ENCODE measurements at places on chromosomes 2 and 18.
A peak's percentile ranks its signal among the peaks of the same experiment; 100 is the strongest.

- DNase-seq: no peak
Measured at GRCh38 chr2:88667219-88667618, 24.3 kb upstream of the RPIA start.

DNA sequence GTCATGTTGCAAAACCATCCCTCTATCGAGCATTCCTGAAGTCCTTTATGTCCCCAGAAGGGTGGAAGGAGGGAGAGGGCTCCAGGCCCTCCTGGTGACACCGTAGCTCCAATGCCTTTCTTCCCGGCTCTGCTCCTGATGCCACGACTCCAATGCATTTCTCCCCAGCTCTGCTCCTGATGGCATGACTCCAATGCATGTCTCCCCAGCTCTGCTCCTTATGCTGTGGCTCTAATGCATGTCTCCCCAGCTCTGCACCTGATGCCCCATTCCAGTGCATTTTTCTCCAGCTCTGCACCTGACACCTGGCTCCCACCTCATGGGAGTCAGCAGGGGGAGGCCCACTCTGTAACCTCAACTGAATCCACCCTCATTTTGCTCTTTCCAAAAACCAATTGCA lies 153.0 kb upstream of the SALL3 start:
- DNase-seq: no peak

GRCh38 chr18:62445386-62445917 lies 77.4 kb upstream of the ZCCHC2 start:
- peak; percentile 83 for DNase-seq

GRCh38 chr2:31446848-31447247 lies 32.3 kb upstream of the XDH start:
- no peak for DNase-seq

GRCh38 chr2:116145031-116145430 lies 1669.5 kb upstream of the DDX18 start:
- no peak for DNase-seq

GRCh38 chr2:177178797-177179196 lies 33.8 kb upstream of the HNRNPA3 start:
- DNase-seq: no peak

DNA sequence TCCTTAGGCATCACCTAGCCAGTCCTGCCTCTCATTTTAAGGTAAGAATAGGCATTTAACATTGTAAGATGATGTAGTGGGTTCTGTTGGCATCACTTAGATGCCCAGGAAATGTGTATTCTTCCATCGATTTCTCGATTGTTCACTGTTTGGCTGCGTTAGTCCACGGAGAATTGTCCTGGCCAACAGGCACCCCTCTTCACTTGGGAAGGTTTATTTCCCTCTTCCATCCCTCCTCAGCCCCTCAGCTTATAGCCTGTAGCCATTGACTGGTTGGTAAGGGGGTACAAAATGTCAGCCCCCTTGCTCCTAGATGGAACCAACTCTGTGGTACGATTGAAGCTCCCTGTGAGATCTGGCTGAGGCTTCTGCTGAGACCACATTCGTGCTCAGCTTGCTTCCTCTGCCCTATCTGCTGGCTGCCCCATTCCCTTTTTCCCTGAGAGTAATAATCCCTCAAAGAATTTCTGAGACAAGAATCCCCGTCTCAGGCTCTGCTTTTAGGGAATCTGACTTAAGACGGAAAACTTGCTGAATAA lies 43.4 kb downstream of the PLEKHA3 start:
- no peak for DNase-seq

DNA sequence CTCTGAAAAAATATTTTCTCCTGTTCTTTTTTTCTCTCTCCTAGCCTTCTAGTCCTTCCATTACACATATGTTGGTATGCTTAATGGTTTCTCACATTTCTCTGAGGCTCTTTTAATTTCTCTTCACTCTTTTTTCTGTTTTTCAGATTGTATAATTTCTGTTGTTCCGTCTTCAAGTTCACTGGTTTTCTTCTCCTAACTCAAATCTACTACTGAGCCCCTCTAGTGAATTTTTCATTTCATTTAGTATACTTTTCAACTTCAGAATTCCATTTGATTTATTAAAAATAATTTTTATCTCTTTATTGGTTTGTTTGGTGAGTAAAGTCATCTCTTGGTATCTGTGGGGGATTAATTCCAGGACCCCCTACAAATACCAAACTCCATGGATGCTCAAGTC lies 19.8 kb downstream of the C2orf49 start:
- no peak for DNase-seq

GRCh38 chr2:240277073-240277806 lies 136.8 kb upstream of the OTOS start:
- DNase-seq: peak; percentile 72

DNA sequence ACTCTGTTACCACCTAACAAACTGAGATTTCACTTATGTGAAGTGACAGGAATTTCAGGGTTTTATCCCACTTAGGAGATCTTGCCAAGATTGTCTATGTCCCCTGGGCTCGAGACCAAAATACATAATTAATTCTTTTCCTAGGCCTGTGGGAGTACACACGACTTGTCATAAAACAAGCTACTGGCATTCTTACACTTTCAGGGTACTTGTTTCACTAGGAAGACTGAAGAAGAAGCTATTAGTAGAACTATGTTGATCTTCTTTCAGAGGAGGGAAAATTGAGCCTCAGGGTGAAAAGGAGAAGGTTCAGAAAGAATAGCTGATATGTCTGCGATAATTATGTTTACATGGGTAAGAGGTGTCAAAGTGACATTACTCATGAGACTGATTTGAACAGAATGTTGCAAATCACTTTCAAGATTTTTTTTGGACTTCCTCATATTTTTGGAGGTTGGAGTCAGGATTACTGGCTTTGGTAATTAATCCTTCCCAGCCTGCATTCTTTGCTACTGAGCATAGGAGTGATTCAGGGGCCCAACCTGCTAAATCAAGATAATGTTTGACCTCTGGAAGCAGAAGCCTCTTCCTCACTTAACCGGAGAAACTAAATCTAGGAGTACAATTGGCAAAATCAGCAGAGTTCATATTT lies 240.0 kb upstream of the NT5C1B start:
- peak; percentile 83 for DNase-seq

DNA sequence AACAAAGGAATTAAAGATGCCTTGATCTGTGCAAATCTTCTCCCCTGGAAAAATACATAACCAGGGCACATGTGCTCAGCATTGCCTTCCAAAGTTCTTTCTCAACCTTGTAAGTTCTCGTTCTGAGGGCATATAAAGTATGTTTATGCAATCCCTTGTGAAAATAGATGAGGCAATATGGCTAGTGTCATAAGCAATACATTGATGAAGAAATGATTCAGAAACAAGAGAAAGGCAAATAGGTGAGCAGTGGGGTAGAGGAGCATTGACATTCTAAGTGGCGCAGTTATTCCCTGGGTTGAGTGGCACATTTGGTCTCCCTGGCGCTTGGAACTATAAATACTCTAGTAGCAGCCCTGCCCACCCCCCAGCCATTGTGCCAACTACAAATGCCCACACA lies 57.4 kb upstream of the PGAP1 start:
- DNase-seq: peak; percentile 58

DNA sequence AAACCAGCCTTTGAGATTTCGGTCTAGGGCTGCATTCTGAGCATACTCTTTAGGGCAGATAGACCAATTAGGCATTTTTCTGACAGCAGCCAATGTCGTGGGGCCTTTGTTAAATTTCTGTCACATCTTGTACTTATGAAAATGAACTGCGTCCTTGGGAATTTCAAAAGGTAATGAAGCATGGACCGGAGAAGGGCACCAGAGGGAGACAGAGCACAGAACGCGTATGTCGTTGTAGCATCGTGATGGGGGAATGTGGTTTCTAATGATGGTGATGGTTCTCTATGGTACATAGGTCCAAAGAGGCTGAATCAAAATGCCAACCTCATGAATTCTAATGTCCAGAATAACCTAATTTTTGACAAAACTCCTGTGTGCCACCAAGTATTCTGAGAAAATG lies 483.9 kb upstream of the CRIM1 start:
- no peak for DNase-seq

DNA sequence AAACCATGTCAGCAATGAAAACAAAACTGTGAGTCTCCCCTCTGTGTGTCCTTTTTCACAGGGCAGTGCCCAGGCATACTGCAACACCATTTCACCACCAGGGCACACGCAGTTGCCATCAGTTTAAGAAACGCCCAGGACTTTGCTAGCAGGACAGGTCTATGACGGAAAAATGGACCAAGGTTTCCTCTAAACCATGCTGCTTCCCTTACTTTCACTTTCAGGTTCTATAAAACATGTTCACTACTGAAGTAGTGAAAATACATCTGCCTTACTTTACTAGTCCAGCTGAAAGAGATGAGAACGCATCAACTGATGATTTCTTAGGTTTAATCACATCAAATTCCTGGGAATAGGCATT lies 110.5 kb downstream of the TCF4 start:
- peak; percentile 37 for DNase-seq

DNA sequence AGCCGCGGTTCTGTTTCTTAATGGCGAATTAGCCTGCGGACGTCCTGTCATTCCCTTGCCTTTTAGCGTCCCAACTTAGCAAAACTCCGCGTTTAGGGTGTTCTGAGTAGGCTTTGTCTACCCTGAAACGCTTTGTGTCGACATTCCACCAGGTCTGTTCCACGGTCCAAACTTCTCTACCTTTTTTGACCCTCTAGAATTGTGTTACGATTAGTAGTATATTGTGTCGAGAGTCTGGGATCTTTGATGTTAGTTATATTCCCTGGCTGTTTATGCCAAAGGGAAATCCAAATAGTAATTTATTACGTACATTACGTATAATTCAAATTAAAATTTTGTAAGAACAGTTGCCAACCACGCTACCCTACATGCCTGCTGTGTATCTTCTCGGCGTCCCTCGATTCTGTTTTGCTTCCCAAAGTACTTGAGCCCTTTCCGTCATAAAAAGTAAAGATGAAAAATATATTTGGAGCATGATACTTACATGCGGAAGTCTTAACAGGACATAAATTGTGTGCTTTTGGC lies 495 bp upstream of the TTC32 start:
- no peak for DNase-seq

- peak; percentile 3 for DNase-seq
Measured at GRCh38 chr2:138877421-138877820, 97.2 kb upstream of the NXPH2 start.

GRCh38 chr18:11587846-11588245 lies 21.6 kb upstream of the SLC35G4 start:
- DNase-seq: no peak

DNA sequence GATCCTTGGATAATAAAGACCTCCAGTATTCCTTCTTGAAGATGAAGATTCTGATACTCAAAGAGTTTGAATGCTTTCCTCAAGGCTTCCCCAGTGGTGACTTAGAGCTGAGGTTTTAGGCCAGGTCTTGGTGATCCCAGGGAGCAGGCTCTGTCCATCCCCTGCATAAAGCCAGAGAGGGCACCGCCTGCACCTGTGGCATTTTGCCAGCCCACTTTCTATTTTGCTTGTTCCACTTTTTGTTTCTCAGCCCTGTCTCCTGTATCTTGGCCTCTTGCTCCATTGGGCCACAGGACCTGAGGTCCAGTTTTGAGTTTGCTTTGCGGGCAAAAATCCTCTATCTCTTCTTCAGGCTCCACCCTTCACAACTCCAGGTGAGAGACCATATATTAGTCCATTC lies 6.7 kb upstream of the SCYGR1 start:
- no peak for DNase-seq

GRCh38 chr2:7749895-7750559 lies 832.8 kb downstream of the RNF144A start:
- DNase-seq: peak; percentile 55

- peak; percentile 53 for DNase-seq
Measured at GRCh38 chr18:35949903-35950627, 22.4 kb upstream of the RMP24 start.

- no peak for DNase-seq
Measured at GRCh38 chr2:63890678-63891077, 49.0 kb downstream of the UGP2 start.

GRCh38 chr2:128644156-128644555 lies 325.5 kb upstream of the HS6ST1 start:
- DNase-seq: no peak

DNA sequence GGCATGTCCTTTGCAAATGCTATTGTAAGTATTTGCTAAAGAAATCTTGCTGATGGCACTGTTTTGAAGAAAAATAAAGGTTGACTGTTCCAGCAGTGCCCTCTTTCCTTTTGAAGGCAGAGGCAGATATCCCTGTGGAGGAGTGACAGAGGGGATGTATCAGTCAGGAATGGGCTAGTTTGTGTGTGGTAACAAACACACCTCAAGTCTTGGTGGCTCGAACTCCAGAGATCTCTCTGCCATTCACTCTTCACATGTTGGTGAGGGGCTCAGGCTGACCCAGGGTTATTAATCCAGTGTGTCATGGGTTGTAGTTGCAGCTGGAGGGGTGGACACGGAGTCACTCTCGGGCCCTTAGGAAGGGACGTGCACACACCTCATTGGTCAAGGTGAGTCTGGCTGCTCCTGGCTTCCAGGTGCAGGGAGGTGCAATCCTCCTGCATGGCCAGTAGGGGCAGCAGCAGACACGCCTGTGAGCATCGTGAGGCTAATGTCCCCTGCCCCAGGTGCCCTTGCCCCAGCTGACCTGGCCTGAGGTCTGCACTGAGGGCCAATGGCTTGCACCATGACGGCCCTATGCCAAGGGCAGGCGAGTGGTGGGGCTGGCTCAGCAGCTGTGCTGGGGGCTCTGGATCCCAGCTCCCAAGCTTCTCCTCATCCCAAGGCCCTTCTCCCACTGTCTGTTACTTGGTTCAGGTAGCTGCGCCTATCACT lies 146.5 kb downstream of the ASB1 start:
- DNase-seq: no peak

- DNase-seq: no peak
Measured at GRCh38 chr2:147122944-147123343, 721.9 kb upstream of the ACVR2A start.

- no peak for DNase-seq
Measured at GRCh38 chr2:42792583-42793333, at the start of gene HAAO. Gene HAAO (minus strand): TSS chr2:42792583. CDS start chr2:42792536, 47 bp downstream.

DNA sequence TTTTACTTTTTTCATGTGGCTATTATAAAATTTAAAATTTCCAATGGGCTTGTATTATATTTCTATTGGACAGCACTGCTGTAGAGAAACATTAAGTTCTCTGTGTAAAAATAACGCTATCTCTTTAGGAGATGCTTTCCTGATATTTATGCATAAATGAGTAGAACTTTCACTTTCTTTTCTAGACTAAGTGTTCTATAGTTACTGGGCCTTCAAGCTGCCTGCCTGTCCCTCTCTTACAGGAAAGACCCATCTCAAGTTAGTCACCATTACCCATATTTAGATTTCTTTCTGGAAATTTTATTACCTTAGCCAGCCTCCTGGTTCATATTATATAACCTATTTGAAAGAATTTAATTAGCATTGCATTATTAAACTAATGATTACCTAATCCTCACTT lies 4.8 kb downstream of the ITGA4 start:
- no peak for DNase-seq

DNA sequence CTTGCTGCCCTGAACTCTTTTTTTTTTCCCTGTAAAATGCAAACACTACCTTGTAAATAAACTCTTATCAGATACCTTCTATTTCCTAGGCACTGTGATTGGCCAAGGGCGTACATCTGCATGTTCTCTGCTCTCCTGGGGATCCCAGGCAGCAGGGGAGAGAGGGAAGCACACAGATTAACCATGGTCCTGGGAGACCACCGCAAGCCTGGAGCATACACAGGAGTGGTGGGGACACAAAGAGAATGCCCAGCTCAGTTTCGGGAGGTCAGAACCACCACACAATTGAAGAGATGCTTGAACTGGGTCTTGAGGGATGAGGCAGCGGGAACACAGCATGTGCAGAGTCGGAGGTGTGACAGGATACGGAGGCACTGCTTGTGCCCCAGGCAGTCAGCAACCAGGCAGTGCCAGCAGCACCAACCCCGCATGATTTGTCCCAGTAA lies 2.1 kb downstream of the GREB1 start:
- no peak for DNase-seq
